NCI-H1417 (cell line): ENCODE measurements at places on chromosomes 2 and 18.

DNA sequence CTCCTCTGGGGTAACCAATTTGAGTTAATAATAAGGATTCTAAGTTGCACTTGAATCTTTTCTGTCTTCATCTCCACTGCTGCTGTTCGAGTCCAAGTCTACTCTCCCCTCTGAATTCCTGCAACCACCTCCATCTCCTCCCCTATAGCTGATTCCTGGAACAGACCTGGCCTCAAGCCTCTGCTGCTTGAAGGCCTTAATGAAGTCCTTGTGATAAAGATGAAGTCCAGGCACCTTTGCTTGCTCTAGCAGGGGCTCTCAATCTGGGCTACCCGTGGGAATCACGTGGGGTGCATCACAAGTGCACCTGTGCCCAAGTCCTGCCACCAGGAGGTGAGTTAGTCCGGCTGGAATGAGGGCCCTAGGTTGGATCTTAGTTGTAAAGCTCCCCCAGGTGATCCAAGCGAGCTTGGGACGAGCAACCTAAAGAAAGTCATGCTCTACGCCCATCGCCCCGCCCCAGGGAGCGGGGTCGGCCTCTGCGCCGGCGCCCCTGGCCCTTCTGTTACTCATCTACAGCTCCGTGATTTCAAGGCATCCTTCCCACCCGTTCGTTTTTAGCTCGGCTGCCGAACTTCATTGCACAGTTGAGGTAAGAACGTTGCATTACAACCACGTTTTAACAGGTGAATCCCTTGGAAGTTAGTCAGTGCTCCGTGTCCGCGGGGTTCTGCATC lies 905 bp upstream of the IAH1 start:
- no peak for DNase-seq

- no peak for DNase-seq
Measured at GRCh38 chr2:57488061-57488460, 558.5 kb upstream of the VRK2 start.

DNA sequence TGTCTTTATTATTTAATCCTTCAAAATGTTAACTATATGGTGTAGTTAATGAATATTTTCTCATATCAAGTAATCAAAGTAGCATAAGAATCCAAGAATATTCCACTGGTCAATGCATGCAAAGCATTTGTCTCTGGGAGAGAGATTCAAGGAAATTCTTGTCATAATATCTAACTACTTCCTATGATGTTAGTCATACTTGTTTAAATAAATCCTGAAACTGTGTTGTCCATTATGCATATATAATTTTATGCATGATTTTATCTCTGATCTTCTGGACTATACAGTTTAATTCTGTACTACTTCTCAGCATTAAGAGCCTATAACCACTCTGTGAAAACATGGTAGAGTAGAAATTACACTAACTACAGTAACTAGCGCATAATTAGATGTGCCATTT lies 388.3 kb downstream of the NR4A2 start:
- DNase-seq = no peak

GRCh38 chr18:43367895-43368294 lies 90.6 kb upstream of the SYT4 start:
- DNase-seq = no peak

- no peak for DNase-seq
Measured at GRCh38 chr2:240556553-240557100, 1.2 kb downstream of the ANKMY1 start.

DNA sequence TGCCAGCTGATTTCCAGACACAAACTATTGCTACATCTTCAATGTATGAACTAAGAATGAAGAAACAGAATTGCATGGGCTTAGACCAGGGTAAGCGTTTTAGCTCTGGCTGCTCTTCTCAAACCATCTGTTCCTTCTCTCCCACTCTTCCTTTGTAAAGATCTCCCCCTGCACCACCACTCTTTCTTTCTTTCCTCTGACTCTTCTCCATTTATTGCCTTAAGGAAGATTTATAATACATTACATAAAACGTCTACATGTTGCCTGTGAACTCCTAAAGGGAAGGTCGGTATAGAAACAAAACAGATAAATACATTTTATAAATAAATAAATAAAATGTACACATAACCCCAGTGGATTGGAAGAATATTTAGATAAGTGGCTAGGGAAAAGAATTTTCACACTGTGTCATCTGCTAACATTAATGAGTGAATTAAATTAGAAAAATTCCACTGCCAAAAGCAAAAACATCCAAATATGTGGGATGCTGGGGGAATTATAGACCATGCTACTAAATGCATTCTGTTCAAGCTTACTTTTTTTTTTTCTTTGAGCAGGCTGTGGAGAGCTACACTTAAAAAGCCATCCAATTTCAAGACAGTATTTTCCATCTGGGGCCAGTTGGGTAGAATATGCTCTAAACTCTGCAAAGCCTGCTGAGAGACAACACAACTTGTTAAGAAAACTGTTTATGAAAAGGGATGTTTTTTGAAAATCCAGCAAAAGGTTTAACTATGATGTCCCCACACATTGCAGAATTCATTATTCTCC lies 41.5 kb downstream of the NCKAP5 start:
- DNase-seq = no peak

DNA sequence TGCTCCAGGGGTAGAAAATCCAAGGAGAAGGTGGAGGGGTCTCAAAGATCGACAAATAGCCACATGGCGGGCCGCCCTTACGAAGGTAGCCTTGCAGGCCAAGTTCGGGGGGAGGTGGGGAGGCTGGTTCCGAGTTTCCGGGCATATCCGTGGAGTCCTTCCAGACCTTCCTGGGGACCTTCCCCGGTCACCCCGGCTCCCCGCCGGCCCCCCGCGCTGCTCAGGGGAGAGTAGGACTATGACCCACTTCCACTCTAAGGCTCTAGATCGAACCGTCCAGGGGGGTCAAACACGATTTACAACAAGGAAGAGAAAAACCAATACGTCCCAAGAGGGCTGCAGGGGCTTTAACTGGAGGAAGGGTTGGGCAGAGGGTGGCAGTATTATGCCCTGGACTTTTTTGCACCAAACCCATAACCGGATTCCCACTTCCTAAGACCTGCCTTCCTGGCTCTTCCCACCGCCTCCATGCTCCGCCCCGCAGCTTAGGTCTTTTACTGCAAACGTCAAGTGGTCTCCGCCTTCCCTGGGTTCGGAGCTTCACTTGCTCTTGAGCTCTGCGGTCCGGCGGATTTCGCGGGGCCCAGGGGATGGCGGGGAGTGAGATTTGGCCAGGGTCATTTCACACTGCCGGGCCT lies 779 bp upstream of the LYPD6 start:
- DNase-seq = peak; percentile 89

DNA sequence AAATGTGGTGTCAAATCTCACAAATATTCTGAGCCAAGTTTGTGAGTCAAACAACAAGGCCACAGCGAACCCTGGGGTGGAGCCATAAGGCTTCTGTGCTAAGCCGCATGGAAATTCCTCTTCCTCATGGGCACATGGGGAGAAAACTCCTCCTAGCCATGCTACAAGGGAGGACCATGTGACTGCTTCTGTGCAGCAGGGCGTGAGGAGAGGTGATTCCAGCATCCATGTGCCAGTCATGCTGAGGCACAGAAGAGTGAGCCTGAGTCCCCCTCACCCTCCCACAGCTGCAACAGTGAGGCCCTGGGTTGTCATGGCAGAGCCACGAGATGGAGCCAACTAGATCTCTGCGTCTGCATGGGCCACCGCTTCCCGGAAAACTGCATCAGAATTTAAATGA lies 488.8 kb upstream of the RAB6C start:
- DNase-seq = no peak

GRCh38 chr2:217804338-217804737 lies 198.5 kb downstream of the TNS1 start:
- no peak for DNase-seq

GRCh38 chr2:105361102-105361889 lies 24.0 kb downstream of the C2orf49 start:
- no peak for DNase-seq

GRCh38 chr2:36394804-36395203 lies 39.2 kb downstream of the CRIM1 start:
- DNase-seq = no peak

- DNase-seq = no peak
Measured at GRCh38 chr2:240964704-240965295, 33.6 kb upstream of the SNED1 start.

DNA sequence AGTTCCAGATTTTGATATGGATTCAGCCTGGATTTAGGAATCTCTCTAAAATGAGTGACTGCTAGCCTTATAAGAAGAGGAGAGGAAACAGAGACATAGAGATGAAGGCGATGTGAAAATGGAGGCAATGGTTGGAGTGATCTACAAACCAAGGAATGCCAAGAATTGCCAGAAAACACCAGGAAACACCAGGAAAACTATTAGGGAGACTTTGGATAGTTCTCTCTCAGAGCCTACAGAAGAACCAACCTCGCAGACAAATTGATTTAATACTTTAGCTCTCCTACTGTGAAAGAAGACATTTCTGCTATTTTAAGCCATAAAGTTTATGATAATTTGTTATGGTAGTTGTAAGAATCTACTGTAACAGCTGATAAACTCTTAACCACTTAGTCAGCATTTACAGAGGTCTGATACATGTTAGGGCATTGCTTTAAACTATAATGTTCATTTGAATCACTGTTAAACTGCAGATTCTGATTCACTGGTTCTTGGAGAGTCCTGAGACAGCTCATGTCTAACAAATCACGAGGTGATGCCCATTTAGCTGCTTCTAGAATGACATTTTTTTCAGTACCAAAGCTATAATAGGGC lies 1702.6 kb upstream of the LRRTM1 start:
- no peak for DNase-seq

- no peak for DNase-seq
Measured at GRCh38 chr2:213288913-213289700, 4.8 kb downstream of the SPAG16 start.
